ENCODE measurements at places on chromosomes 2 and 18.

DNA sequence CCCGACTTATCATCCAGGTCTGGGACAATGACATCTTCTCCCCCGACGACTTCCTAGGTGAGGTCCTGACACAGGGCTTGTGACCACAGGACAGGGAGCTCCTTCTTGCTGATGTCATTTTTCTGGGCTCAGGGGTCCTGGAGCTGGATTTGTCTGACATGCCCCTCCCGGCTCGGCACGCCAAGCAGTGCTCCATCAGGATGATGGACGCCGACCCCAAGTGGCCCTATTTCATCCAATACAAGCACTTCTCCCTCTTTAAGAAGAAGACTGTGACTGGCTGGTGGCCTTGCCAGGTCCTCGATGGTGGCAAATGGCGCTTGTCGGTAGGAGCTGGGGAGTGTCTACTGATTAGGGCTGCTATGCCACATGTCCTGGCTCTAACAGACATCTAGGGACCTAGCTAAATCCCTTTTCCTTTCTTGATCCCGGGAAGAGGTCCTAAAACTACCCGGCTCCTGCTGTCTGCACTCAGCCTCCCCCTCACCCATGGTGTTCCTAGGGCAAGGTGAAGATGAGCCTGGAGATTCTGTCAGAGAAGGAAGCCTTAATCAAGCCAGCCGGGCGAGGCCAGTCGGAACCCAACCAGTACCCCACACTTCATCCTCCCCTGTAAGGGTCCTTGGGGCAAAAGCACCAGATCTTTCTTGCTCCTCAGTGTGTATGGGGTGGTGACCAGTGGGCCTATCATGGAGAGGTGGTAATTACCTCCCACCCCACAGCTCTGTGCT, 36.7 kb downstream of the LMAN2L start:
- no peaks in the 10 kb centered on the region for H3K4me1 ChIP-seq
- H3K36me3 ChIP-seq = peaks cover 10% of the 10 kb centered on the region
- H3K27me3 ChIP-seq = no peaks in the 10 kb centered on the region
- no peak overlapping the region for H3K4me3 ChIP-seq
- H3K27ac ChIP-seq = no peak overlapping the region
- no peak for DNase-seq

DNA sequence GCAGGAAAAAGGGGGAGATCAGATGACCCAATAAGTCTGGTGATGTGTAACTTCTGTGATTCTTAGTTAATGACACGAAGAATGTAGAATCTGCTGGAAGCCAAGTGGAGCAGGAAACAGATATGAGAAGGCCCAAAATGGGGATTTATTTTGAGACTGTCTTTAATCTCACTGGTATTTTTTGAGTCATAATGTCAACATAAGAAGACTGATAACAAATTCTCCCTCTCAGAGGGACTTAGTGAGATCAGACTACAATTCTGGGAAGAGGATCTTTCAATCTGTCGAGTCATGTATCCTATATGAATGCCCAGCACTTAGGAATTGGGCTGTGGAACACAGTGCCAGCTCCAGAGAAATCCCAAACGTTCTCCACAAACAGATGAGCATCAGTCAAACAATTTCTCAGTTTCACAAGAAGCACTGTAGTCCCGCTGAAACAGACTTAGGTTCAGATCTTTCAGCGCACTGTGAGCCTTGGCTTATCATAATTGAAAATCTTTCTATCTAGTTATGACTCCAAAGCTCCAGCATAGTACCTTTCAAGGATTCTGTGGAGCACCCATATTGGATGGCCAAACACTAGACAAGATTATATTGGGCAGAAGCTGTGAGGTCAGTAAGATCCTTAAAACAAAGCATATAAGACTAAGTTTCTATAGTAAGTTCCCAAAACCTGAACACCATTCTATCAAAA, 738.2 kb downstream of the LRP1B start:
- H3K4me3 ChIP-seq = no peak overlapping the region
- peaks cover 15% of the 10 kb centered on the region for H3K4me1 ChIP-seq
- H3K36me3 ChIP-seq = no peaks in the 10 kb centered on the region
- H3K27ac ChIP-seq = peak overlapping the region; percentile 96

DNA sequence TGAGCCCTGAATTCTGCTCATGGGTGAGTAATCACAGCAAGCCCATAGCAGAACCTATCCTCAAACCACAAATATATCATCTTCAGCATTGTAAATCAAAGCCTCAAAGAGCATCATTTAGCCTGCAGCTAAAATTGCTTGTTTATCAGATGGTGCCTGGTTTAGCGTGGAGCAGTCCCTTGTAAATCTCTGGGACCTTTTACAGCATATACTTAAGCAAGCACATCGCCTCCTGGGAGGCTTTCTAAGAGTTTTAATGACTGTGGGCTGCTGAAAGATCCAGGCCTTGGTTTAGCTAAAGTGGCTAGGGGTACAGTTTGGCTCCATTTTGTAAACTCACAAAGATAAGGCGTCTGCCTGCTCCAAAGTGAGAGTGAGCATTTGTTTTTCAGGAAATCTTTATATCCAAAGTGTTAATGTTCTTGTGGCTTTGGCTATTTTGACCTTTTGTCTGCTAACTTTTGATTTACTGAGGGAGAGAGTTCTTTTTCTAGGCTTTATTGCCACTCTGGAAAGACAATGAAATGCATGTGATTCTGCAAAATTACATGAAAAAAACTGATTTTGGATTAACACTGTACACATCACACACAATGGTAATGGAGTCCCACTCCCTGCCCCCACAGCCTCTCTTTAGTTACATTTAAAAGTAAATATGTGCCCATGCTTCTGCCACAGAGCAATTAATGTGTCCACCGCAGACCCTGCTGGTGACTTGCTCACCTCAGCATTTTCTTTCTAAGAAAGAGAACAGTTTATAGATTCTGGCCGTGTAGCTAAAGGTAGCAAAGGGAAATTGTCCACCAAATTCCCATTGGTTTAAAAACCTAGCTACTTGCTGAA, 194.8 kb downstream of the LNPK start:
- H3K27me3 ChIP-seq = no peaks in the 10 kb centered on the region
- H3K27ac ChIP-seq = no peak overlapping the region
- no peaks in the 10 kb centered on the region for H3K36me3 ChIP-seq

- no peak for DNase-seq
- peaks cover 13% of the 10 kb centered on the region for H3K4me1 ChIP-seq
- no peak overlapping the region for H3K4me3 ChIP-seq
- no peak overlapping the region for H3K27ac ChIP-seq
Measured at GRCh38 chr18:28013066-28013465, 163.9 kb downstream of the CDH2 start.

- H3K4me1 ChIP-seq = peaks cover 4% of the 10 kb centered on the region
- DNase-seq = no peak
- H3K27me3 ChIP-seq = no peaks in the 10 kb centered on the region
- H3K4me3 ChIP-seq = no peak overlapping the region
- H3K36me3 ChIP-seq = no peaks in the 10 kb centered on the region
- no peak overlapping the region for H3K27ac ChIP-seq
Measured at GRCh38 chr2:150081775-150082481, 405.5 kb downstream of the RND3 start.

DNA sequence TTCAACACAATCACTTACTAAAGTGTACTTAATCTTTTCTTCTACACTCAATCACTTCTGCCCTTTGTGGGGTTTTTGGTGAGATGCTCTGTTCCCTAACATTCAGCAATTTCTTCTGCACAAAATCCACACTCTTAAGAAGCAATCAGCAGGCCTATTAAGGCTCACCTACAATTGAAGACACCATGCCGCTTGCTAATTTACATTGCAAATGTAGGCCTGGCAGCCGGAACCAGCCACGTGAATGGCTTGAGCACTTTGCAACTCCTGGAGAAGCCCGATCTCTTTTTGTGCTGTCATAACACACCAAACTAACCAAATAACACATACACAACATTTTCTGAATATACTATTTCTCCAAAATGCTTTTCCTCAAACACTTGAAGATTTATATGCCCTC, 66.3 kb downstream of the NYAP2 start:
- no peaks in the 10 kb centered on the region for H3K27me3 ChIP-seq
- no peak overlapping the region for H3K4me3 ChIP-seq
- H3K36me3 ChIP-seq = no peaks in the 10 kb centered on the region
- H3K4me1 ChIP-seq = no peaks in the 10 kb centered on the region
- H3K27ac ChIP-seq = no peak overlapping the region

DNA sequence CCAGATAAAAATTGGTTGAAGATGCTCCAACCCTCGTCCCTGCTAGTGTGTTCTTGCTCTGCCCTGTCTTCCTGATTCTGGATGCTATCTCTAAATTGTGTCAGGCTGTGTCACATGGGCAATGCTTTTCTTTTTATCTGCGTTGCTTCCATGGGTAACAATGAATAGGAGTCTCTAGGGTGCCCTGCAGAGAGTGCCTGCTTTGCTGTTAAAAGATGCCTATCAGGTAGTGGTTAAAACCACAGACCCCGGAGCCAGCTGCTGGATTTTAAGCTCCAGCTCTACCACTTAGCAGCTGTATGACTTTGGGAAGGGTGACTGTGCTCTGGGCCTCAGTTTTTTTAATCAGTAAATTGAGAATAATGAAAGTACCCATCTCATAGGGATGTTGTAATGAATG, 340.3 kb downstream of the PLCL1 start:
- DNase-seq = no peak
- H3K27ac ChIP-seq = no peak overlapping the region

GRCh38 chr2:121232626-121233265, 52.3 kb downstream of the TFCP2L1 start:
- no peak overlapping the region for H3K4me3 ChIP-seq
- no peaks in the 10 kb centered on the region for H3K27me3 ChIP-seq
- H3K27ac ChIP-seq = no peak overlapping the region
- no peak for DNase-seq
- H3K4me1 ChIP-seq = peaks cover 4% of the 10 kb centered on the region

DNA sequence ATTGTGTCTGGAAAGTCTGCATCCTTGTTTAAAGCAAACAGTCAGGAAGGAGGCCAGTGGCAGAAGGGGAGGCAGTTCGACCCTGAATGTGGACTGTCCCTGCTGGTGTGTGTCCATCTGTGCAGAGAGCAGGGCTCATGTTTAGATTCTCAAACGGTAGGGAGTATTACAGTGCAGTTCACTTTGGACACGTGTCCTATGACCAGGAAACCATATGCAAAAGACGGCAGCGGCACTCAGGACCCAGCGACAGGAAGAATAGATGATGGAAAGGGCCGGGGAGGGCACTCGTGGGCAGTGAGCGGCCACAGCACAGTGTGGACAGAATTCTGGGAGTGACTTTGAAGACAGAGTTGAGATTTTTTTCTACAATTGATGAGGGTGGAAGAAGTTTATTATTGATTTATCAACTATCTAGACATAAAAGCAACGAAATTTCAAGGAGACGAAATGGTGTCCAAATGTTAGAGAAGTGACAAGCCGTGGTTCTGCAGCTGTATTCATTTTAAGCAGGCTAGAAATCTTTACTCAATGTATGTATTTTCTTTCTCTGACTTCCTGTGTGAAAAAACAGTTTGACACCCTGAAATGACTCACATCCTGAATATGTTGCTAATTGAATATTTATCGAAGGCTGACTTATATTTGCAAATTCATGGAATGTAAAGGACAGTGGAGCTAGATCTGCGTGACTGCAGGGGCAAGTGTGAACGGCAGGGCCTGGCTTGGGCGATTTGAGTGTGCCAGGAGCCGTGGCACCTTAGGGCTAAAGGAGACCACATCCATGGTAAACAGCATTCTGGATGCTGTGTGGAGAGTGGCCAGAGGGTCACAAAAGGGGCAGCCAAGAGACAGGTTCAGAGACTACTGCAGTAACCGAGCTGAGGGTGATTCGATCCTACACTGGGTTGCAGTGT, 214.2 kb downstream of the PTGR3 start:
- H3K27ac ChIP-seq = no peak overlapping the region
- H3K27me3 ChIP-seq = no peaks in the 10 kb centered on the region
- peaks cover 10% of the 10 kb centered on the region for H3K4me1 ChIP-seq
- DNase-seq = peak; percentile 25
- no peak overlapping the region for H3K4me3 ChIP-seq
- H3K36me3 ChIP-seq = no peaks in the 10 kb centered on the region

- H3K4me1 ChIP-seq = peaks cover 32% of the 10 kb centered on the region
- DNase-seq = peak; percentile 54
- peak overlapping the region; percentile 98 for H3K27ac ChIP-seq
- H3K4me3 ChIP-seq = no peak overlapping the region
- H3K27me3 ChIP-seq = no peaks in the 10 kb centered on the region
Measured at GRCh38 chr2:31382452-31383120, 32.0 kb downstream of the XDH start.

DNA sequence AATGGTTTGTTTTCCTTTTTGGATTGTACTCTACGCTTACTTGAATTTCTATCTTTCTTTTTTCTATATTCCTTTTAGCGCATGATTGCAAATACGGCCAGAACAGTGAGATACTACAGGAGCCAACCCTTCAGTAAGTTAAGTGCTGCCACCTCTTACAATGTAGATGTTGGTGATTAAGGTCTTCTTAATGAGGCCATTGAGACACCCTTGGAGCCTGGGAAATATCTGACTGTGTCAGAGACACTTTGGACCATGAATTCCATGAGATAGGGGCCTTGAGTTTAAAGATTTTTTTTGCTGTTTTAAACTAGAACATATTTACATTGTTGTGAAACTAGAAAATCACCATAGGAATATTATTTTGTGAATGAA, 27.1 kb upstream of the MAP3K20 start:
- peak overlapping the region; percentile 72 for H3K27ac ChIP-seq
- no peak for DNase-seq
- peaks cover 18% of the 10 kb centered on the region for H3K4me1 ChIP-seq
- H3K36me3 ChIP-seq = no peaks in the 10 kb centered on the region
- H3K4me3 ChIP-seq = no peak overlapping the region

- no peaks in the 10 kb centered on the region for H3K27me3 ChIP-seq
- H3K27ac ChIP-seq = no peak overlapping the region
- H3K4me3 ChIP-seq = no peak overlapping the region
Measured at GRCh38 chr2:208306291-208306690, 40.2 kb downstream of the PIKFYVE start.

DNA sequence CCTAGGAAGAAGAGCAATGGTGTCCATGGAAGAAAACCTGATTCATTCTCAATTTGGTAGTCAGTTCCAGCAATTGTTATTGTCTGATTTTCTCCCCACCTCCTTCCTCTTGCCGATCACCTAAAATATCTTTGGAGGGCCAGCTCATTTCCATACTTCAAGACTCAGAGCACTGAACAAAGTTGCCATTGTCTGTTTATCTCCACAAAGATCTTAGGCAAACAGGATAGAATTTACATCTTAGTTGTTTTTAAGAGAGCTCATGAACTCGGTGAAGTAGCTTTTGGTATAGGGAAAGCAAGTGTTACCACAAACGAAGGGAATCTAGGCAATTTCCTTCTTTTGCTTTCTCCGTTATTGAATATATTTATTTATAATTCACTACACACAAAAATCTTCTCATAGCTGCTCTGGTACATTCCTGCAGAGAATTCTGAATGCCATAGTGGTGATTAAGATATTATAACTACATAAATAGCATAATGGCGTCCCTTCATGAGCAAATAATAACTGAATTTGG, 41.5 kb upstream of the CHST9 start:
- no peak for DNase-seq
- H3K27me3 ChIP-seq = no peaks in the 10 kb centered on the region
- H3K4me3 ChIP-seq = no peak overlapping the region
- H3K4me1 ChIP-seq = no peaks in the 10 kb centered on the region
- H3K36me3 ChIP-seq = no peaks in the 10 kb centered on the region

- H3K27me3 ChIP-seq = no peaks in the 10 kb centered on the region
- no peak overlapping the region for H3K27ac ChIP-seq
- H3K4me3 ChIP-seq = no peak overlapping the region
- no peak for DNase-seq
Measured at GRCh38 chr2:205347899-205348298, 334.4 kb upstream of the NRP2 start.

GRCh38 chr2:525021-525420, 152.2 kb downstream of the TMEM18 start:
- no peaks in the 10 kb centered on the region for H3K36me3 ChIP-seq
- H3K27me3 ChIP-seq = no peaks in the 10 kb centered on the region
- H3K4me1 ChIP-seq = no peaks in the 10 kb centered on the region
- DNase-seq = no peak
- H3K27ac ChIP-seq = no peak overlapping the region
- no peak overlapping the region for H3K4me3 ChIP-seq

GRCh38 chr2:223084873-223085272, 32.9 kb downstream of the KCNE4 start:
- no peaks in the 10 kb centered on the region for H3K27me3 ChIP-seq
- H3K4me1 ChIP-seq = no peaks in the 10 kb centered on the region
- no peaks in the 10 kb centered on the region for H3K36me3 ChIP-seq

Measured in astrocyte (in vitro differentiated cells and primary cell).